ENCODE measurements at places on chromosomes 16 and 17.
A peak's percentile ranks its signal among the peaks of the same experiment; 100 is the strongest.

DNA sequence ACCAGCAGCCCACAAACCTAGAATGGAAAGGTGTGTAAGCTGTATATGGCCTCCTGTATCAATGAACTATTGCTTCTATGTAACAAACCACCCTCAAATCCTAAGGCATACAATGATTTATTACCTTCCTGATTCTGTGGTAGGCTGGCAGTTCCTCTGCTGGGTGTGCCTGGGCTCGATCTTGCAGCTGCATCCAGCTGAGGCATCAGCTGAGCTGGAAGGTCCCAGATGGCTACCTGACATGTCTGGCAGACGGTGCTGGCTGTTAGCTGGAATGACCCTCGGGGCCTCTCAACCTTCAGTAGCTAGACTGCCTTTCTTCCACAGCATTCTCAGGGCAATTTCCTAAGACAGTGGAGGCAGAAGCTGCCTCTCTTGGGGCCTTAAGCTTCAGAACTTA, 152.7 kb downstream of the RAB11FIP4 start:
- no peak for DNase-seq

- peak; percentile 26 for DNase-seq
These were observed 21.2 kb upstream of the VAT1L start for GRCh38 chr16:77767211-77767610.

- peak; percentile 79 for DNase-seq
These were observed 1.7 kb upstream of the AKTIP start for GRCh38 chr16:53504665-53505064.

- DNase-seq, result no peak
These were observed 3.4 kb upstream of the USP22 start for GRCh38 chr17:21046216-21046615.

DNA sequence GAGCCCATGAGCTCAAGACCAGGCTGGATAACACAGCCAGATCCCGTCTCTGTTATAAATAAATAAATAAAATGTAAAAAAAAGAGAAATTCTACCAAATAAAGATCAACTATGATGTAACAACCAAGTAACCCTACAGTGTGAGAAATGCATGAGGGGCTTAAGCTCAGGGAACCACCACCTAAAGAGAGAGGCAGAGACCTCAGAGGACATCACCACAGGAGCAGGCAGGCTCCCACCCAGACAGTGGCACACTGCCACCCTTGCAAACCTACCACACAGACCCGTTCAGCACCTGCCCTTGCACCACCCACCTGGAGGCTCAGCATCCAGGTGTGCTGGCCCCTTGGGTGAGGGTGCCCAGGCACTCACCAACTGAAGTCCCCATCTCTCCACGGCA, 45.6 kb downstream of the ANKRD11 start:
- DNase-seq, result no peak

DNA sequence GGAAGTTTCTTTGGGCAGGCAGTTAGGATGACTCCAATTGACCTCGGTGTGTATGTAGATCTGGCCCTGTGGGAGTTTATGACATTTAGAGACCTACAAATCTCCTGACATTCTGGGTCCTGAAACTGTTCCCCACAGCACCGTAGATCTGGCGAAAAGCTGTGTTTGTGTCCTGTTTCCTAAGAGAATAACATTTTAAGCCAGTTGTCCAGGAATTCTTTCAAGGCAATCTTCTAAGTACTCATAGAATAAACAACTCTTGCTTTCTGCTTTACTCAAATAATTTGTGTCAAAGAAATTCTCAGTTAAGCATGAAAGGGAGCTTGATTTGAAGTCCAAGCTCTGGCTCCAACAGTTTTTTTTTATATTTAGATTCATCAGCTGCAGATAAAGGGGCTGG, 78.5 kb upstream of the ELAC2 start:
- DNase-seq, result no peak

DNA sequence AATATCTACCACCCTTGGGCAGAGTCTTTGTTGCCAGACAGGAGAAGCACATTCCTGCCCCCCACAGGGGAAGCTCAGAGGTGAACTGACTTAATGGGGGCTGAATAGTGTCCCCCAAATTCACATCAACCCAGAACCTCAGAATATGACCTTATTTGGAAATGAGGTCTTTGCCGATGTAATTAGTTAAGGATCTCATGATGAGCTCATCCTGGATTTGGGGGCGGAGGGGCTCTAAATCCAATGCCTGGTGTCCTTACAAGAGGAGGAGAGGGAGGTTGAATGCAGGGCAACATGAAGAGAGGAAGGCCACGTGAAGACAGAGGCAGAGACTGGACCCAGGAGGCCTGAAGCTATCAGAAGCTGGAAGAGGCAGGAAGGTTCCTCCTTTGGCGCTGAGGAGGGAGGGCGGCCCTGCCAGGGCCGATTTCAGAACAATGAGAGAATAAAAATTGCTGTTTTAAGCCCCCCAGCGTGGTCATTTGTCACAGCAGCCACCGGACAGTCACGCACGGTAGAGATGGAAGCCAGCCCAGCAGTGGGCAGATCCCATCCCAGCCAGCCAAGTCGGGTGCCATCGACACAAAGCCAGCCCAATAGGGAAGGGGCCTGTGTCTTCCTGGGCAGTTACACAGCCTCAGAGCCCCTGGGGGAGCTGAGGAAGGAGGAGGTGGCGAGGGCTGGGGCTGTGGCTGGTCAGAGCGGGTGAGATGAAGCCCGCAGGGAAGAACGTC, 21.3 kb downstream of the C16orf74 start:
- DNase-seq, result no peak

GRCh38 chr16:47865337-47865855, 290.4 kb downstream of the ABCC12 start:
- no peak for DNase-seq

DNA sequence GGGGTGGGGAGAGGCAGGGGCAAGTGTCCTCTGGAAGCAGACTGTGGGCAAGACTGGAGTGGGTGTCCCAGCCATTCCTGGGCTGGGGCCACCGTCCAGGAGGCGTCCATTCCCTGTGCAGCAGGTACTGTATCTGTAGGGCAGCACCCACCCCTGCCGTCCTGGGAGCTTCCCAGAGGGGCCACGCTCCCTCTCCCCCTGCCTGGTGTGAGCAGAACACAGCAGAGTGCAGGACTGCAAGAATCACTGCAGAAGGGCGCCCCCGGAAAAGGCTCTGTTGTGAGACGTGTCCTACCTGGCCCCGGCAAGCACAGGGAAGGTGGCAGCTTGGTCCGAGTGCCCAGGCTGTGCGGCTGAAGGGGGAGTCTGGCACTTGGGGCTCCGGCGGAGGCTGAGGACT, 70.3 kb downstream of the KLHDC4 start:
- no peak for DNase-seq

GRCh38 chr17:927611-928461, 51.7 kb downstream of the NXN start:
- peak; percentile 82 for DNase-seq

DNA sequence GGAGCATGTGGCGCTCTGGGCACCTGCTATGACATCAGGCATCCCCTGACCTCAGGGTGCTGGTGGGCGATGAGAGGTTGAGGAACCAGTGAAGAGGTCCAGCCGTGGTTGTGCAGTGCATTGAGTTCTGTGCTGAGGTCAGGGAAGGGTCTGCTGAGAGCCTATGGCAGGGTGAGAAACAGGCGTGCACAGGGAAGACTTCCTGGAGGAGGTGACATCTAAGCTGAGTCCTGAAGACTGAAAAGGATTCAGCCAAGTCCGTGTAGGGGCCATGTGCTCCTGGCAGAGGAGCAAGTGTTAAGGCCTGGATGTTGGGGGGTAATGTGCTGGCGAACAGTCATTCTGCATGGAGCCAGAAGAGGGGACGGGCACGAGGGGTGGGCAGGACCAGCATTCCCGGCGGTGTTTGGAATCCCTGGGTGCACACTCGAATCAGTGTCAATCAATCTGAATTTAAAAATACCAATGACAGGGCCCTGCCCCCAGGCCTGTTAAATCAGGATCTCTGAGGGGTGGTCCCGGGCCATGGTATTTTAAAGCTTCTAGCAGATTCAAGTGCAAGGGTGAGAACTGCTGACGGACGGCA, 65.8 kb upstream of the CIBAR2 start:
- DNase-seq, result no peak

GRCh38 chr17:5560361-5560988, 23.8 kb downstream of the NLRP1 start:
- DNase-seq, result no peak

GRCh38 chr17:57918017-57918895, 37.0 kb downstream of the CUEDC1 start:
- DNase-seq, result peak; percentile 51

- DNase-seq, result no peak
These were observed 10.0 kb downstream of the SOCS1 start for GRCh38 chr16:11245988-11246387.

GRCh38 chr17:71963791-71964190, 157.0 kb upstream of the SOX9 start:
- DNase-seq, result no peak

DNA sequence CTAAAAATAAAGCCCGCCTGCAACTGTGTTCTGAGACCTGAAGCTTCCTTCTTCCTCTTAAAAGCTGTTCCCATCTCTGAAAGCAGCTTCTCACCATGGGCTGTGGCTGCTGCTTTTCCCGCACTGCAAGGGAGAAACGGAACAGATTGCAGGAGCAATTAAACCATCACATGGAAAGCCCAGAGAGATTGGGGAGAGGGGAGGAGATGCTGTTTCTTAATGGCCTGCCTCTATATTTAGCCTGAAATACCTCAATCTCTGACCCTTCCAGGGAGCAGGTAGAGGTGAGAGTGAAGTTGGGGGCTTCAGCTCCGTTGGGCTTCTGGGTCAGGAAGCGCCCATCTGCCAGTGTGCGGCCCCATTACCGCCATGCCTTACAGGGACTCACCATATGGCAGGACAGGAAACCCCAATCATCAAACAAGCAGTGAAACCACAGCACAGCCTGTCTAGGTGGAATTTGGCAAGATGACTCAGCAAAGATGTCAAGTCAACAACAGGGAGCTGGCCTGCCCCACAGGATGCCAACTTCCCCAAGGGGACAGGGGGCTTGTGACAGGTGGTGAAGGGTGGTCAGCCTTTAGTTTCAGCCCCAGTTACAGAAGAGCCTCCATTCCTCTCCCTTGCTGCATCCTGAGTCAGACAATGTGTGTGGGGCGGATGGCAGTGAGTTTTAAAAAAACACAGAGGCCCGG, 286.6 kb upstream of the CCL2 start:
- no peak for DNase-seq

DNA sequence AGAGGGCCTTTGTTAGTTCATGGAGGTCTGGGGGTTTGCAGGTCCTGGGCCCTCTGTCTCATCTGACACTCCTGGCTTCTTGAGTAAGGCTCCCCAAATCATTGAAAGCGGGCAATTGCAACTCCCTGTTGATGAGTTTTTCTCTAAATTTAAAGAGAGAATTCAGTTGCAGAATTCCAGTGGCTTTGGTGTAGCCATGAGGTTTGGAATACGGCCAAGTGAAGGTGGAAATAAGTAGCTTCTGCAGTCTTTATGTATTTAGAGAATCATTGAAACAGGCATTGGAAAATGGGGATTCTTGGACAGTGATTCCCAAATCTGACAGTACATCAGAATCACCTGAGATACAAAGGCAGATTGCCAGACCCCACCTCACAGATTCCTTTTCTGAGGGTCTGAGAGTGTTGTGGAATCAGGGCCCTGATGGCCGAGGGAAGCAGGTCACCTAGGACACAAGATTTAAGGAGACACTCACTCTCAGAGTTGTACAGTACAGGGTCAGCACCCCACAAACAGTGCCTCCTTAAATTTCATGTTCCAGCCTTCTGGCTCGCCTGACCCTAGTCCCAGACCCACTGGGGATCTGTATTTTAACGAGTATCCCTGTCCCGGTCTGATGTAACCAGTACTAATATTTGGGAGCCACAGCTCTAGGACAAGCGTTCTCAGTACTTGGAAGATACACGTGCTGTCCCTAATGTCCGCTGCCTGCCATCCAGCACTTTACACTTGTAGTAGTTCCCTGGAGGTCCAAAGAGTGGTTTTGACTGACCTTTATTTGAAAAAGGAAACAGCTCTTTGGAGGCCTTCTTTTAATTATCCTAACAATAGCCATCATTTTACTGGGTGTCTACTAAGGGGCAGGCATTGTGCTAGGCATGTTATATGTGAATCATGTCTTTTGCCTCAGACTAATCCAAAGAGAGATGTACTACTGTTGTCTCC, 37.8 kb downstream of the YPEL2 start:
- no peak for DNase-seq

DNA sequence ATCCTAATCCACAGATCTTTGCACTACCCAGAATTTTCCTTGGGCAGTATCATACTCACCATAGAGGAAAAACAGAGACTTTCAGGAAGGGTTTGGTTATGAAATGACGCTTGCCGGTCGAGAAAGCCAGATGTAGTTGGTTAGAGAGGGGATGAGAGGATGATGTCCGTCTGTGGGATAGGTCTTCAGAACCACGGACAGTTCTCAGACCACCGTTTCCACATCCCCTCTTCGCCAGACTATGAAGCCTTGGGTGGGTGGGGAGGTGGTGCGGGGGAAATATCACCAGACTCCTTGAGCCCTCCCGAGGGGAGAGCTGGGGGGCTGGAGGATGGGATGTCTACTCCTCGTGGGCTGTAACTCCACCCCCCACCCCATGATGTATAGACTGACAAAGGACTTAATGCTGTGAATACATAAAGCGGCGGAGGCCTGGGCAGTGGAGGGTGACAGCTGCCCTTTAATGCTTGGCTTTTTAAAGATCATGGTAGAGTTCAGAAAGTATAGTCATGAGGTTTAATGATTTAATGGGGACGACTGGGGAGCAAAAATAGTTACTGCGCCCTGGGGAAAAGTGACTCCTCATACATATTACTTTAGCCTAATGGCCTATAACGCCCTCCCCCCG, 96.6 kb downstream of the MRM1 start:
- DNase-seq, result peak; percentile 23

DNA sequence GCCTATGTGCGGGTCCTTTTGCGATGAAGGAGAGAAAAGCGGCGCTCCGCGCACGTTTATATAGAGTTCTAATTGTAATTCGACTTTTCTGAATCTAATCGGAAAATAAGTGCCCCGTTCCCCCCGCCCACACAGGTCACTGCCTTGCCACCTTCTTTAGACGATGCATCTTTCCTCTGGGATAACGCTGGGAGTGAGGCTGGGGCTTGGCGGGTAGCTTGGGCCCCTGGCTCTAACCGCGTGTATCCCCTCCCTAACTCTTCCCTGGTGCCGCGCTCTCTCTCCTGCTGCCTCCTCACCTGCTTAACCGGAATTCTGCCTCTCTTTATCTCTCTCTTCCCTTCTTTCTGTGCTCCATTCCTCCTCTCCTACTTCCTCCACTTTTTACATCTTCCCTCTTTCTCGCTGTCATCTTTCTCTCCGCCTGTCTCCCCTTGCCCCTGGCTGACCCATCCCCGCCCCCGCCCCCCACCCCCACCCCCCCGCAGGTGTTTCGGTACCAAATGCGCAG, 2.6 kb downstream of the LHX1 start:
- no peak for DNase-seq
